ENCODE measurements at places on chromosomes 4 and X.

GRCh38 chrX:25869761-25870160 is 268.4 kb upstream of the MAGEB18 start:
- DNase-seq: no peak

- no peak for DNase-seq
These were observed 11.9 kb upstream of the ASIC5 start for GRCh38 chr4:155877971-155878370.

- no peak for DNase-seq
These were observed 120.3 kb downstream of the MAD2L1 start for GRCh38 chr4:119946359-119946758.

DNA sequence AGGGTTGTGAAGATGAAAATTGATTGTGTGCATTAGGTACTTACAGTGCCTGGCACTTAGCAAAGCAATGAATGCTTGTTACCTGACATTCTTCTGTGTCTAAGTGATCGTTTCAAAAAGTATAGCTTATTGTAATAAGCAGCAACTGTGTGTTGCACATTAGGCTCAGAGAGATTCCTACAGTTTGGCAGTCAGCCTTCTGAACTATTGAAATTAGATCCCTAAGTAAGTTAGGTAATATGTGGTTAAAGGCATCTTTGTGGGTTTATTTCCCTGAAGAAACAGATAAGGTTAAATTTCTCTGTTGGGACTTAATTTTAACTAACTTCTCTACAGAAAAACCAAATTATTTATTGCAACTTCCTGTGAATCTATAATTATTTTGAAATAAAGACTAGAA is 93.4 kb downstream of the REPS2 start:
- DNase-seq: peak; percentile 61
